ENCODE measurements at places on chromosomes 6 and 20.

GRCh38 chr20:35319192-35319870, 27.1 kb upstream of the FAM83C start:
- no peak for DNase-seq

DNA sequence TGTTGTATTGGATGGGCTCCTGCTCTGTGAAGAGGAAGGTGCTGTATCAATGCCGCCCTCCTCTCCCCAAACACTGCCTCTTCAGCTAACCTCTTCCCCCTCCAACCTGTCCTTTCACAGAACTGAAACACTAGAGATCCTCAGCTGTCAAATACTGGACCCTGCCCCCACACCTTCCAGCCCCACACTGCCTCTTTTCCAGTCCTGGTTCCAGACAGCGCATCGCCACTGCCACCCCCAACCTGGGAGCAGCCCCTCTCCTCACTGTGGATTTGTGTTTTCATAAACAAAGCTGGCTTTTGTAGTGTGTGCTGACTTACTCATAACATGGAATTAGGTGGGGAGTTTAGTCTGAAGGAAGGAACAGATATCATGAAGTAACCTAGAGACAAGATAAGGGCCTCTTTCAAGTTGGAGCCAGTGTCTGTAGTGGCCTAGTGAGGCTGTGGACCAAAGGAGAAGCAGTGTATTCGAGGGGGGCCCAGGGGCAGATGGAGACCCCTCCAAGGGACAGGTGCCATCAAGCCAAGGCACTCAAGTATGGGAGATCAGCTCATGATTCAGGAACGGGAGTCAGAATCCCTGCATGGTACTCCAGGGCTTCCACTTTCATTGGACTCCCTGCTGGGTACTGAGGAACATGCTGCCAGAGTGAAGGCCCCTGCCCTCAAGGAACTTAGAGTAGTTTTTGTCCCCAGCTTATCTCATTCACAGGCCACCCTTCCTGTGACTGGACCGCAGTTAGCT, 2.1 kb downstream of the SCUBE3 start:
- DNase-seq, result no peak

DNA sequence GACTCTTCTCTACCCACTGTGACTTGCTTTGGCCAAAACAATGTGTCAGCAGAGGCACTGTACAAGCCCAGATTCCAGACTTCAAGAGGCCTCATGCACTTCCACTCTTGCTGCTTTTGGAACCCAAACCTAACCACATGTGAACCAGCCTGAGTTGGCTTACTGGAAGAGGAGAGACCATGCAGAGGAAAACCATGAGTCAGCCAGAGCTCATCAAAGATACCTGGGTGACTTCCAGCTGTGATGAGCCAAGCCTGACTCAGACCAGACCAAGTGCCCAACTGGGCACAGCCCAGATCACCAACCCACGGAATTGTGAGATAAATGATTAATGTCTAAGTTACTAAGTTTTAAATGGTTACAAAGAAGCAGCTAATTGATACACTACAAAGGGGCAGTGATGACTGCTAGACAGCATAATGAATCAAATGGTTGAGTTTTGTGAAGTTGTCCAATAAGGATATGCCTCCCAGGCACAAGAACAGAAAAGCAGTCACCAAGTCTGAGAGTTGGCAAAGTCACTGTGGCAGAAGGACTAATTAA, 16.2 kb upstream of the BEND6 start:
- no peak for DNase-seq

DNA sequence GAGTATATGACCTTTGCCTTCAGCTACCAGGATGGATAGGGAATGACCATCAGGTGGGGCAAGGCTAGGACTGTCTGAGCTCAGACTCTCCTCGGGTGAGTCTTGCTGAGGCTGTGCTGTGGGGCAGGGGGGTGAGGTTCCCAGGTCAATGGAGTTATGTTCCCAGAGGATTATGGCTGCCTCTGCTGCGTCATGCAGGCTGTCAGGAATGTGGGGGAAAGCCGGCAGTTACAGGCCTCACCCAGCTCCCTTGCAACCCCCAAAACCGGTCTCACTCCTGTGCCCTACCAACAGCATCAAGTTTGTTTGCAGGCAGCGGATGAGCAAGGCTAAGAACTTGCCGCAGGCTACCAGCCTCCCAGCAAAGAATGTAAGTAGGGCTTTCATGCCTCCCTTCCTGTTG, 93.5 kb downstream of the ESR1 start:
- no peak for DNase-seq

DNA sequence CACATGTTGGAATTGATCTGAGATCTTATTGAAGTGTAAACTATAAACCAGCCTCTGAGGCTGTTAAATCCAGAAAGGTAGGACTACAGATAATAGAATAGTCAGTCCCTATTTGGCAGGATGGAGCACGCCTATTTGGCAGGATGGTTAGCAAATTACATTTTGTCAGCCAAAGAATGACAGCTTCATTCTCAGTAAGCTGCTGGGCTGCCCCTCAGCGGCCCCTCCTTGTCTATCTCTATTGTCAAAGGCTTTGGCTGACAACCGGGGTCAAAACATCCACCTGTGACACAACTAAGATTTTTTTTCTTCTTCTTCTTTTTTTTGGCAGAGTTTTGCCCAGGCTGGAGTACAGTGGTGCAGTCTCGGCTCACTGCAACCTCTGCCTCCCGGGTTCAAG, 123.4 kb upstream of the ECI2 start:
- DNase-seq, result no peak

Data from effector CD8-positive, alpha-beta T cell (primary cell).